ENCODE measurements at places on chromosomes 6 and 20. TPM values are rescaled to one million over a fixed set of nuclear protein-coding genes. Genes with fewer than 3 reads are reported as not detected.

DNA sequence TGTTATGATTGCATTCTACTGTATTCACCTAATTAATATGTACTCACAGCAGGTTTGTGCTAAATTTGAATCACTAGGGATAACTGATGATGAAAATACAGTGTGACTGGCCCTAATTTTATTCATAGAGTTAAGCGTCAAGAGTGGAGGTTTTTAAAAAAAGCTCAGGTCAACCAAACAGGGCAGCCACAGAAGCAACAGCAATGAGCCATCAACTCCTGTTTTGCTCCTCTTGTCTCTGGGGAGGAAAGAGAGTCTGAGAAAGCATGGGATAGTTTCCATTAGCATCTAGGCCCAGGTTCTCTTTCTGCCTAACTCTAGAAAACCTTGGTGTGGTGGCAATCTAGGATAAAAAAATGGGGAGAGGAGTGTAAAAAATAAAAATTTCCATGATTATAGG, 122.1 kb downstream of the OGFRL1 start:
- no peak for DNase-seq

NKAIN2 gene
- total RNA-seq = 0.30 TPM

SNAP25 gene
- total RNA-seq = 1.2 TPM

DNA sequence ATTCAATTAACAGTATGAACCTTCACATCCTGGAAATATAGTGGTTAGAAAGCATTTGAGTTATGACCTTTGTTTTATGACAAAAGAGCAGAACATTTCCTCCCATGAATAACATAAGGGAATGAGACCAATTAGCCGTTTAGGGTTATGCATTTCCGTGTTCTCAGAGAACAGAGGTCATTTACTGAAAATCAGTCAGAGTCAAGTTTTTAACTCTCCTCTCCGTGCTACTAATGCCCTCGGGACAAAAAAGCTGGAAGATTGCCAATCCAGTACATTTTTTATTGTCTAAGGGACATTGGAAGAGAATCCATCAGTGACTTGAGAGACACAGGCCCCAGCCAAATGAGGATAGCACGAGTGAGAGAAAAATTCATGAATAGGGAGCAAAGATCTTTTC, 632.7 kb downstream of the RFPL4B start:
- no peak for DNase-seq

GRCh38 chr20:46550461-46550860, at the start of gene OCSTAMP:
OCSTAMP (minus strand) TSS chr20:46550654; CDS start chr20:46550560, 94 bp downstream.
- no peak for DNase-seq

HTR1B gene
- 0.11 TPM for total RNA-seq

- no peak for DNase-seq
Observed at GRCh38 chr6:97443408-97444080, 160.5 kb upstream of the MMS22L start.

AIF1 gene
- 10.3 TPM for total RNA-seq

DNA sequence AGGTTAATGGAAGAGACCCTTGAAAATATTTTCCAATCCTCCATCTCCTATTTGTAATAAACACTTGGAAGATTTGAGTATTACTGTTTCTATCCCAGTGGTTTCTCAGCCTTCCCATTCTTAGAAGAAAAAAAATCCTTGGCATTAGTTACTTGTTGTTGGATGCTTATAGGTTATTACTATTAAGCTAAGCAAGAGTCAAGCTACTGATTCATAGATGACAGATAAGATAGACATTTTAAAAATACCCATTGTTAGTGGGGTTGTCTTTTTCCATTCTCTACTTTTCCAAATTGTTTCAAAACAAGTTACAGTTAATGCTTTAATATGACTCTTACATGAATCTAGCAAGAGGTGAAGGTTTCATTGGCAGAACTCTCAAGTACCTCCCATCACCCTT, 158.5 kb downstream of the HIVEP2 start:
- DNase-seq = no peak

GRCh38 chr6:35503534-35503933, 6.7 kb upstream of the TEAD3 start:
- DNase-seq = no peak

DNA sequence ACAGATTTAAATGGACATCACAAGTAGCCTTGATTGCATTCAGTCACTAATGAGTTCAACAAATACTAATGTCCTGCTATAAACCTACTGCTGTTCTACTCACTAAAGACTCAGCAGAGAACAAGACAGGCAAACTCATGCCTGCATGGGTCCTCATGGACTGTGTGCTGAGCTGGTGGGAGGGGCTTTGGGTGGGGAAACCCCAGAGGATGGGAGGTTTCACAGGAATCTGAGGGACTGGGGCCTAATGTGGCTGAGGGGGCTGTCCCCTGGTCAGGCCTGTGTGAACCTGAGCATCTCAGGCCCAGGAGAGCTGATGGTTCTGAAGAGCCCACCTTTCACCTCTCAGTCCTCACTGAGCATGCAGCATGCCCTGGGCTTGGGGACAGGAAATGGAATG, 1.4 kb downstream of the CST8 start:
- DNase-seq = no peak

SLC44A4 gene
- not detected for total RNA-seq

- DNase-seq = no peak
Observed at GRCh38 chr20:23358563-23358906, 3.4 kb upstream of the GZF1 start.

CPNE5 gene
- total RNA-seq = 6.7 TPM

ZNF391 gene
- 0.62 TPM for total RNA-seq

JPH2 gene
- 182 TPM for total RNA-seq

SLC35D3 gene
- not detected for total RNA-seq

DNA sequence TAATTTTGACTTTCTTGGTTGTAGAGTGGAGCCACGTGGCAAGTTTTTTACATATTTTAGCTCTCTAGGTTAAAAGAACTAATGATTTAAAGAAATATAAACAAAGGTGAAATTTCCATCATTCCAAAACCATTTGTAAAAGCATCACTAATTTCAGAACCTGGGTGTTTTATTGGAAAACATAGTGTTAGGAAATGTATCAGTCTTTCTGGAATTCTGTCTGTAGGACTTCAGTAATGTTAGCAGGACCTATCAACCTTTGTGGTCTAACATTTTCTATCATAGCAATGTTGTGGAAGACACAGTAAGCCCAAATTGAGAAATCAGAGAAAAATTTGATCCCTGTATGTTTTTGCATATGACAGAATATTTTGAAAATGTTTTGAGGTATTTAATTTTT, 28.3 kb downstream of the L3MBTL3 start:
- no peak for DNase-seq

GRCh38 chr20:19692100-19692499, 66.0 kb upstream of the RIN2 start:
- DNase-seq = no peak

DNA sequence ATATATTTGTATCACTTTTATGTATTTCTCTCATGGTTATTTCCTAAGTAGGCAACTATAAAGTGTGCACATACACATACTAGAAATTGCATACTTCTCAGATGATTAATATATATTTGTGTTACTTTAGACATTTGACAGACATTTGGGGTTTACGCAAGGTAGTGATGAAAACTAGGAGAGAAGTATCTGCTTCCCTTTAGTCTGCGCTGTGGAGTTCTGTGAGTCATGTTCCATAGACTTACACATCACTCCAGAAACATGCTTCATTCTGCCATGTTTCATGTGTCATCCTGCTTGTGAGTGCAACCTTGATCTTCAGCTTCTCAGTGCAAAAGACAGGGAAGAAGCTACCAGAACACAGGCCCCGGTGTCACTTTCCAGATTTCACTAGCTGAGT, 200.7 kb upstream of the BMP2 start:
- DNase-seq = no peak
